ENCODE measurements at places on chromosomes 7 and 10. TPM values are rescaled to one million over a fixed set of nuclear protein-coding genes. Genes with fewer than 3 reads are reported as not detected.

GRCh38 chr7:79664884-79665676 is 211.6 kb upstream of the MAGI2 start:
- H3K27ac ChIP-seq = no peak overlapping the region
- H3K27me3 ChIP-seq = no peaks in the 10 kb centered on the region
- H3K4me3 ChIP-seq = no peak overlapping the region
- H3K36me3 ChIP-seq = no peaks in the 10 kb centered on the region
- H3K4me1 ChIP-seq = no peaks in the 10 kb centered on the region

DNA sequence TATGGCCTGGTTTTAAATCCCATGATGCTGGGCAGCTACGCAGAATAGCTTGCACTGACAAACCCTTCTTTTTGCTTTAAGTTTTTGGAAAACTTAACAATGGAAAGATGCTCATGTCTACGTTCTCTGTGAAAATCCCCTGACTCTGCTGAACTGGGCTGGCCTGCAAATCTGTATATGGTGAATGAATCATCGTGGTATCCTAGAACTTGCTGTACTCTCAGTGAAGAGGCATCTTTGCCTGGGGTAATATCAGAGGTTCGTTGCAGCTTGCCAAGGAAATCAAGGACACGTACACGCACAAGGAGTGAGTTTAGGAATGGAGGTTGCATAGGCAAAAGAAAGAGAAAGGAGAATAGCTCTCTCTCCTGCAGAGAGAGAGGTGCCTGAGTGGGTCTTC is 382.0 kb upstream of the ADARB2 start:
- H3K4me1 ChIP-seq = no peaks in the 10 kb centered on the region
- H3K27me3 ChIP-seq = no peaks in the 10 kb centered on the region
- no peak for DNase-seq
- no peak overlapping the region for H3K27ac ChIP-seq
- H3K4me3 ChIP-seq = no peak overlapping the region

- no peak overlapping the region for H3K4me3 ChIP-seq
- H3K36me3 ChIP-seq = no peaks in the 10 kb centered on the region
- peaks cover 7% of the 10 kb centered on the region for H3K4me1 ChIP-seq
- no peaks in the 10 kb centered on the region for H3K27me3 ChIP-seq
Measured at GRCh38 chr7:42174391-42174912, 62.6 kb downstream of the GLI3 start.

- no peak overlapping the region for H3K27ac ChIP-seq
- H3K4me3 ChIP-seq = no peak overlapping the region
- no peaks in the 10 kb centered on the region for H3K4me1 ChIP-seq
- no peaks in the 10 kb centered on the region for H3K36me3 ChIP-seq
Measured at GRCh38 chr10:76130892-76131291, 699.5 kb downstream of the LRMDA start.

DNA sequence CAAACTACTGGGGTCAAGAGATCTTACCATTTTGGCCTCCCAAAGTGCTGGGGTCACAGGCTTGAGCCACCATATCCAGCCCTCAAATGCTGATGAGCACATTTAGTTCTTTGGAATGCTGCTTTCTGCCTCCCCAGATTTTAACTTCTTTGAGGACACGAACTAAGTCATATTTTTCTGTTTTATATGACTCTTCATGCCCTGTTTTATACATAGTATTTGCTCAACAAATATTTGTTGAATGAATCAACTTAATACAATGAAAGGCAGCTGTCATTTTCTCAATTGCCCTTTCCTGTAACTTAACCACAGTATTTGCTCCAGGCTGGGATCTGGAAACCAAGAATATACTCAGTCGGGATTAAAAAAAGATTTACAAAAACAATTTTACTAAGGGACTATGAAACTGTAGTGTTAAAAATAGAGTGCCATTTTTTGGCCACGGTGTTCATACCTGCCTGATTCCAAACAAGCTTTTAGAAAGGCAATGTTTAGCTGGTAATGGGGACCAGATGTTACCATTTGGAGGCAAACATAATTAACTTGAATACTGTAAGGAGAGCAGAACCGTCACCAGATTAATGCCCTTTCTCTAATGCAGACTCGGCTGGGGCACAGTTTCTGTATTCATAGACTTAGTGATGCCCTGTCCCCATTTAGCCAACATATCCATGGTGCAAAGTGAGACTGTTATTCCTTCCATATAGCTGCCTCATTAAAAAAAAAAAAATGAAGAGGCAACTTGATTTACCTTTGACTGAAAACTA is 117.6 kb downstream of the NRP1 start:
- H3K4me3 ChIP-seq = no peak overlapping the region
- no peaks in the 10 kb centered on the region for H3K4me1 ChIP-seq
- no peaks in the 10 kb centered on the region for H3K36me3 ChIP-seq
- H3K27me3 ChIP-seq = no peaks in the 10 kb centered on the region
- no peak for DNase-seq

NUTM2E gene
- not detected for total RNA-seq

ZP3 gene
- 3.4 TPM for total RNA-seq

- H3K27ac ChIP-seq = no peak within 1 kb of the TSS
- peak; percentile 62 for DNase-seq
- no peaks in the 10 kb centered on the region for H3K36me3 ChIP-seq
- peak within 1 kb of the TSS; percentile 3 for H3K4me3 ChIP-seq
- peaks cover 5% of the 10 kb centered on the region for H3K4me1 ChIP-seq
Measured at GRCh38 chr7:103446049-103446520, at the start of gene SLC26A5. SLC26A5 (minus strand) TSS chr7:103446207; CDS start chr7:103421514, 24,693 bp downstream.

IKZF5 gene
- total RNA-seq = 7.5 TPM

CALML5 gene
- total RNA-seq = not detected

MARVELD1 gene
- 8.2 TPM for total RNA-seq

DNA sequence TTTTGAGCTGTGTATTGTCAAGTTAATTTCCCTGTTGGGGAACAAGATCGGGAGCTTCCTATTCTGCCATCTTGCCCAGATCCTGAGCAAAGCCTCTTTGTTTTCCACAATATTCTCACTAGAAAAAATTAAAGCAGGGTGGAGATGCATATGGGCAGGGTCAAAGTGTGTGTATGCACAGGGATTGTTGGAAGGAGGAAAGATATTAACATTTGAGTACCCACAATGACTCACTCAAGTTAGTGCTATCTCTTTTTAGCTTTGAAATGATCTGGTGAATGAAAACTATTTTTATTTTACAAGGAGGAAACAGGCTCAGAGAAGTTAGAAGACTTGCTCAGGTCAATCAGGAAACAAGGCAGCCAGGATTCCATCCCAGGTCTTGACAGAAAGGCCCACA is 6.7 kb upstream of the BTBD16 start:
- no peaks in the 10 kb centered on the region for H3K27me3 ChIP-seq
- no peak overlapping the region for H3K4me3 ChIP-seq

FOXI2 gene
- total RNA-seq = not detected

RFC2 gene
- total RNA-seq = 8.2 TPM

CFAP69 gene
- total RNA-seq = 1.4 TPM

DNA sequence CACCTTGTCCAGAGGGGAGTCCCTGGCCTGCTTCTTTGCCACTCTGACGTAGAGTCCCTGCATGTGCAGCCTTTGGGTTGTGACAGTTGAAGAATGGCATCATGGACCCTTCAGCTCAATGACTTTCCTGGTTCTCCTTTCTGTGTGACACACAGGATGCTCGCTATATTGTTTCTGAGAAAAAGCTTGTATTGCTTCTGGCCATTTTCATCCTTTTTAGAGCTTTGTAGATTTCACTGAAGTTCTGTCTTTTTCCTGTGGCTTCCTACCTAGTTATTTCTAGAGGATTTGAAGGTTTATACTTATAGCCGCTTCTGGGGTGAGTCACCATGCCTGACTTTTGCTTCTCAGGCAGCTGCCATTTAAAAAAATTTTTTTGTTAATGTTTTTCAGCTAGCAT is 27.0 kb downstream of the SND1 start:
- DNase-seq = no peak
- H3K4me1 ChIP-seq = no peaks in the 10 kb centered on the region

SCART1 gene
- total RNA-seq = 6.5 TPM

Measured in transverse colon (tissue), 4 donors.